ENCODE measurements at places on chromosomes 7 and 10.

- no peak for DNase-seq
Measured at GRCh38 chr10:20254078-20254477, 437.8 kb downstream of the PLXDC2 start.

DNA sequence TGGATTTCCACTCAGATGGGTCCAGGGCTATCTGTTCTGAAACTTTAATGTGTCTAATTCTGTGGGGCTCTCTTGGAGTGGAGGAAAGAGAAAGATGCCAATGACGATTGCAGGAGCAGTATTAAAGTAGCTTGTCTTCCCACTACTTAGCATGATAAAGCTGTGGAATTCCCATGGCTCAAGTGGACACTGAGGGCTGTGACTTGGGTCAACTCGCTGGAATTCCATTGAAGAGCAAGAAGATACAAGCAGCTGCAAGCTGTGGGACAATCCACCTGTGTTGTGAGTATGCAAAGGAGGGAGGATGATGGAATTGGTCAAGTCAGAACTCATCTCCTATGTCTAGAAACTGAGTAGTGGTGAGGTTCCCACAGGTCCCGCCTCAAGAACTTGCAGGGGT is 154.2 kb upstream of the MINDY3 start:
- DNase-seq, result no peak

DNA sequence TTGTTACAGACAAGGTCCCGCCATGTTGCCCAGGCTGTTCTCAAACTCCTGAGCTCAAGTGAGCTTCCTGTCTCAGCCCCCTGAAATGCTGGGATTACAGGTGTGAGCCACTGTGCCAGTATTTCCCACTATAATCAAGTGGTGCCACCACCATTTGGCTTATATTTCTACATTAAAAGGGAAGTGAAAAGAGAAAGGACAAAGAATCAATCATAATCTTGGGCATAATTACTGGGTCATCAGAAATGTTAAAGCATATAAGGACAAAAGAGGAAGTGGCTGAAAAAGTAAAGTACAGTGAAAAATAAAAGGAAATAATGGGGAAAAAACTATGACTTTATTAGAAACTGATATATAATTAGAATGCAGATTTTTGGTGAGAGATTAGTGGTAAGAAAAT is 25.7 kb upstream of the ENTPD1 start:
- DNase-seq, result no peak

GRCh38 chr10:102702742-102703141 is 11.5 kb downstream of the ARL3 start:
- no peak for DNase-seq

GRCh38 chr7:103658055-103659005 is 212.3 kb upstream of the SLC26A5 start:
- no peak for DNase-seq

GRCh38 chr7:82019551-82020475 is 250.0 kb upstream of the HGF start:
- DNase-seq, result no peak

- no peak for DNase-seq
Measured at GRCh38 chr10:53886325-53887300, 914.4 kb downstream of the PCDH15 start.

DNA sequence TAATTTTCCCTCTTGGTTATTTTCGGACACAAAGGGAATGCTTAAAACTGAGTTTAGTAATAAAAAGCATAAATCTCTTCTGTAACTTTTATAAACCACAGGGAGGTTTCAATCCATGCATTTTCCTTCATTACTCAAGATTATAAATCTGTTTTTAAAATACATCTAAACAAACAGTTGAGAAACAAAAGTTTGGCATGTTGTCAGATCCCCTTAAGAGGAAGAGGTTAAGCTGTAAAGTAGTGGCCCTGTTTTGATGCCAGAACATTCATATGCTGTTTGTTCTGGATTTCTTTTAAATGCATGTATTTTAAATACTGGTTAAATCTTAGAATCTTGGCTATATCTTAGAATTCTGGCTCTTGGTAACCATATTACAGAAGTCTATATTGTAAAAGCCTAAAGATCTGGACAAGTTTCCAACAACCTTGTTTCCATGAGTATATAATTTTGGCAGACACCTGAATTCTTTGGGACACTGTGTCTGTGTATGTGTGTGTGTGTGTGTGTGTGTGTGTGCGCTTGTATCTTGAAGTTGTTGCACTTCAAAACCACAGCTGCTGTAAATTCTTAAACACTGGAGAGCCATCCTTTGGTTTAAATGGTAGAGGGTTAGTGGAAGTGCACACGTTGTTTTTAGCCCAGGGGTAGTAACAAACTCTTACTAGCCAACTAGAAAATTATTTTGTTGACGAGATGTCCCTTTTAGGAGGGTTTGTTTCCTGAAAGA is 6.8 kb upstream of the SEMA4G start:
- DNase-seq, result no peak

DNA sequence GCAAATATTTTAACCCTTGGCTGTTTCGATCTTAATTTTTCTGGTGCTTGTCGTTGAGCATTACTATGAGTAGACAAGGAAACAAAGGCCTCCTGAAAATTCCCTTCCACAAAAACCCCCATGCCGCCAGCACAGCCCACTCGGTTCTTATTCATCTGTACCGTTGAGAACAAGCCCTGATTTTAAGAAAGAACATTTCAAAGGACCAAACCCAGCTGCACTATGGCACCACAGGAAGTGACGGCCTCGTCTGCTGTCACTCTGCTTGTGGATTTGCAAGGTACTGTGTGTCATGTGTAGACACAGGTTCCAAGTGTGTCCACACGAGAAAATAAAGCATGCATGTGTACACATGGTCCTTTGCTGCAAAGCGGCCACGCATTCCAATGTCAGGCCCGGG is 285.2 kb downstream of the DNAJB6 start:
- no peak for DNase-seq

DNA sequence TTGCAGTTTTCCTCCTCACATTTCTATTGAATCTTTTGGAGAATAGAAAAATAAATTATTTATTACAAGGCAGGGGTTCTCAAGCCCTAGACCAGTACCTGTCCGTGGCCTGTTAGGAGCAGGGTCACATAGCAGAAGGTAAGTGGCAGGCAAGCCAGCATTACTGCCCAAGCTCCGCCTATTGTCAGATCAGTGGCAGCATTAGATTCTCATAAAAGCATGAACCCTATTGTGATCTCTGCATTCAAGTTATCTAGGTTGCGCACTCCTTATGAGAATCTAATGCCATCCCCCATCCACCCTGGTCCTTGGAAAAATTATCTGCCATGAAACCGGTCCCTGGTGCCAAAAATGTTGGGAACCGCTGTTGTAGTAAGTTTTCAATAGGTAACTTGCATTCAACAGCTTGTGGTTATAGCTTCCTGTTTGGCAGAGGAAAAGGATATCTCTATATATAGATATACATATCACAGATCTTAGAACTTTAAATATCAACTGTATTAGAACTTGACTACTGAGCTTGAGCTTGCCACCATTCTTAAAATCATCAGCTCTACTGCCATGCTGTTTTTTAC is 165.1 kb downstream of the AHR start:
- no peak for DNase-seq

- no peak for DNase-seq
Measured at GRCh38 chr7:988963-989529, 6.1 kb downstream of the CYP2W1 start.

DNA sequence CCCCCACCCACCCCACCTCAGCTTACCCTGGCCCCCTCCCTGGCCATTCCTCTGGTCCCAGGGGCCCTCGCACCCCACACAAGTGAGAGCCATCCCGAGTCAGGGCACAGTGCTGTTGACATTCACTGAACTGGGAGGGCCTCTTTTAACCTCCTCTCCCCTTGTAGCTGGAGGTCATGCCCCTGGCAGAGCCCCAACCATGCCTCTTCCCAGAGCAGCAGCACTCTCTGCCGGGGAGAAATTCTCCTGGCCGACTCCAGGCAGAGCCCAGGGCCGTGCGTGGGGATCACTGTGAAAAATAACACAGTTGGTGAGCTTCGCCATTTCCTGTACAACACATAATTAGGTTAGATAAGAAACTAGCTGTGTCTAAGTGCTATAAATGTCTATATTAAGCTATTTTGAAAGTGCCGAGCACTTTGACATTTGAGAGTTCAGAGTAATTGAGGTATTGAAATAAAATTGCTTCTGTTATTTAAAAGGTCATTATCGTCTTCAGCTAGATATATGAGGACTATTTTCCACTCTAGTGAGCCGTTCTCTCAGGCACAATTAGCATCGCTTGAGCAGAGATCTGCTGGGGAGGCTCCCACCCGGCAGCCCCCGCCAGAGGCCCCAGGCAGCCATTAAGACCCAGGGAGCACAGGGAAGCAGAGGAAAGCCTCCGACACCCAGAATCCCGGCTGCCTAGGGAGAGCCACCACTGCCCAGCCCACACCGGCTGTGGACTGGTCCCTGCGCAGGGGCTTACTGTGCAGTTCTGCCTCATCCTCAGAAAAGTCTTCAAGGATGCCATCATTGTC is 62.4 kb upstream of the LRRC18 start:
- DNase-seq, result no peak

- DNase-seq, result no peak
Measured at GRCh38 chr7:114519240-114519639, 104.6 kb downstream of the FOXP2 start.

DNA sequence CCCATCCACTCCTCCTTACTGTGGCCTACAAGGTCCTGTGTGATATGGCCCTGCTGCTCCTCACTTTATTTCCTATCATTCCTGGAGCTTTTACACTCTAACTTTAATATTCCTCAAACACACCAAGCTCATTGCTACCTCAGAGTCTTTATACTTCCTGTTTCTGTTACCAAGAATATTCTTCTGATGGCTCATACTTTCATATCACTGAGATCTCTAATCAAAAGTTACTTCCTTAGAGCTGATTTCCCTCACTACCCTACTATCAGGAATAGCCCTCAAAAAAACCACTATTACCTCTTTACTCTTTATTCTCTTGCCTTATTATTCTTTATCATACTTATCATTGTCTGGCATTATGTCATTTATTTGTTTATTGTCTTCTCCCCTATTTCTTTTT is 5.8 kb upstream of the PPP3CB start:
- DNase-seq, result no peak

DNA sequence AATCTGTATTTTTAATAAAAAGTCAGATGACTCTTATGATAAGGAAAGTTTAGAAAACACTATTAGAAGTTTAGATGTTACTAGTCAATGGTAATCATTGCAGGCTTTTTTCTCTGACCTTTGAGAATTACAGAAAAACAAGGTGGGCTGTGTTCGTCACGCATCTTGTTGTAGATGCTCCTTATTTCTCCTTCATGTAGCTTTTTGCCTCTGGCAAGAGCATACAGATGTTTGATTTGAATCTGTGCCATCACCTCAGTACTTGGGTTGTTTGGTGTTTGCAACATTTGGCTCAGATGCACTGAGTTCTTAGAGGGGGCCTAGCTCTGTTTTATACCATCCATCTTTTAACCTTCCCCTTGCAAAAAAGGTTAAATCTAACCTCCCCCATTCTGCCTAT is 11.5 kb downstream of the TAS2R16 start:
- no peak for DNase-seq
